Activated CD8-positive, alpha-beta memory T cell treated with anti-CD3 and anti-CD28 coated beads, Interleukin-2, amount 10 ng/mL, durations not matched to agents 7 days and 5 days (primary cell): ENCODE measurements at places on chromosomes 2 and 18. TPM values are rescaled to one million over a fixed set of nuclear protein-coding genes. Genes with fewer than 3 reads are reported as not detected.

The PRKAG3 gene
- not detected for total RNA-seq

The GPR39 gene
- total RNA-seq, result not detected

The SCN7A gene
- total RNA-seq, result not detected

The SFTPB gene
- not detected for total RNA-seq

The ITGB6 gene
- not detected for total RNA-seq

The TXNDC9 gene
- total RNA-seq, result 29.0 TPM

The NDUFB3 gene
- total RNA-seq, result 116 TPM
